EH (cell line): ENCODE measurements at places on chromosomes 1 and 21.

DNA sequence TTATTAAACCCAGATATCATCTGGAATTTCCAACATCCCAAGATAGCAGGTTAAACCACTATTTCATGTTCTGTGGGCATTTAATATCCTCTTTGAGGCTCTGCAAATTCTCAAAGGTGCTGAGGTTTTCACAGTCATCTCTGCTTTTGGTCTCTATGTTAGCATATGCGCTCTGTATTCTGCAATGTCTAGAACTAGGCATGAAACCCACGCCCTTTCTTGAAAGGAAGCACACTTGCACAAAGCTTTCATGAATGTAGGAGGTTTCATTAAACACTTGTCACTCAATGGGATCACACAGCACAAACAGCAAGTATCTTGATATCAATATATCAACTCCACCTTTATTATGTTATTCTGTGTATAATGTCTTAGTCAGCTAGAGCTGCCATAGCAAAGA is 172.0 kb upstream of the USP24 start:
- no peak for DNase-seq

GRCh38 chr1:165284454-165284853 is 72.1 kb downstream of the LMX1A start:
- no peak for DNase-seq

- peak; percentile 68 for DNase-seq
Observed at GRCh38 chr21:32770871-32771523, 558 bp downstream of the PAXBP1 start.

- DNase-seq: peak; percentile 50
Observed at GRCh38 chr1:174258148-174258550, 98.8 kb downstream of the RABGAP1L start.

DNA sequence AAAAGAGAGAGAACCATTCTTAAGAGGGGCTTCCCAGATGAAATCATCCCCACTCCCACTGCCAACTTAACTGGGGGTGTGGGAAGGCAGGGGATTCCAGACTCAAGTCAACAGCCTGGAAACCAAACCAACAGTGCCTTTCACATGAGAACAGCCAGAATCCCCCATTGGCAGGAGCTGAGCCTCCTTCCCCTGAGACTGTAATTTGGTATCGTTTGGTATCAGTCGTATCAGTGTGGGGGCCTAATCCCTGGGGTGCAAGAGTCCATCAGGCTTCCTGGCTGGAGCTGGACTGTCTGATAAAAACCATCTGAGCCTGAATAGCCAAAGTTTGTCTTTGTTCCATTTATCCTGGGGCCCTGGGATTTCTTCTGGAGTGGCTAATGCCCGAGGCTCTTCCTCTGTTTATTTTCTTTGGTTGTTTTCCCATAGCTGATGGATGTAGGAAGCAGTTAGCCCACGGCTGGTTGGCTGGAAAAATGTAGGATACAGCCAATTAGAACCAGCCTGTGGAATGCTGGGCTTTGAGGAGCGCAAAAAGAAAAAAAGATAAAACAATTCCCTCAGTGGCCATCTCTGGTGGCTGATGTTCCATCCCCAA is 84.6 kb downstream of the LAMC2 start:
- peak; percentile 99 for DNase-seq

GRCh38 chr1:165836664-165837482 is 9.5 kb downstream of the UCK2 start:
- DNase-seq: no peak

DNA sequence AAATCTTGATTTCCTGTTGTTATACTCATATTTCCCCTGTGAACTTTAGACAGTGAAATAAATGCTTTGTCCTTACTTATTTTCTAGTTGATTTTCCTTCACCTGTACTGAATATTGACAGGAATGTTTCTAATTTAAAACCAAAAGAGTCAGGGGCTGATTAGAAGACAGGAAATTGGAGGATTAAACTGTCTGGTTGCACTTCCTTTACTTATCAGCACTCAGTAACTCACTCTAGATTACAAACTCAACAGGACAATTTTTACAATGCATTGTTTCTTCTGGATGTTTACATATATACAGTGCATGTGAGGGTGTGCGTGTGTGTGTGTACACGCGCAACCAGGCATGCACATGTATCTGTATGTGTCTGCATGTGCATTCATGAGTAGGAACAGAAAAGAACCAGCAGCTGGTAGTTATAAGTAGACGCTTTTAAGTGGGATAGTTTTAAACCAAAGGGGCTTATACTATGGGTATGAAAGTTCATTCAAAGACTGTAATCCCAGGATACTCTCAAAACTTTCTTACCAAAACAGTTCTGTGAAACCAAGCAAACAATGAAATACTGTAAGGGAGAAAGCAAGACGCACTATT is 212.0 kb upstream of the NFIA start:
- no peak for DNase-seq

DNA sequence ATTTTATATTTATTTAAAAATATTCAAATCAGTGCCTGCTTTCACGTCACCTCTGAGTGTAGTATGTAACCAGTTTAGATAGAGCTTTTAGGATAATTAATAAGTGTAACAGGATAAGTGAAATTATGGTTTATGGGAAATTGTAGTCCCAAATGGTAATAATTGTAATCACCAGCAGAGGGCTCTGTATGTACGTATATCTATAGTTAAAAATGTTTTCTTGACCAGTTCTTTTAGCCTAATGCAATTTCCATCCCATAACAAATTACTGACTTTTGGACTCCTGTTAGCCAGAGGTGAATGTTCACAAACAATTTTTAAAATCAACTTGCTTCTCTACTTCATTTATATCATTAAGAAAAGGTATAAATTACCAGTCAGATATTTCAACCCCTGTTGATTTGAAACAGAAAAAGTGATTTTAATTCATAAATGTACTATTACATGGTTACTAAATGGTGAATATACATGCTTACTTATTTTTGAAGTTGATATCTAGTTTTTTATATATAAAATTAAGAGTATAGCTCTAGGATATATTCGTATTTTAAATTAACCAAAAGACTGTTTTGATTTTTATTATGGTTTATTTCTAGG is 25.3 kb downstream of the SLC30A7 start:
- peak; percentile 66 for DNase-seq

GRCh38 chr1:55127827-55128343 is 87.3 kb downstream of the USP24 start:
- DNase-seq: peak; percentile 47

- no peak for DNase-seq
Observed at GRCh38 chr1:10765734-10766478, 30.5 kb downstream of the CASZ1 start.

DNA sequence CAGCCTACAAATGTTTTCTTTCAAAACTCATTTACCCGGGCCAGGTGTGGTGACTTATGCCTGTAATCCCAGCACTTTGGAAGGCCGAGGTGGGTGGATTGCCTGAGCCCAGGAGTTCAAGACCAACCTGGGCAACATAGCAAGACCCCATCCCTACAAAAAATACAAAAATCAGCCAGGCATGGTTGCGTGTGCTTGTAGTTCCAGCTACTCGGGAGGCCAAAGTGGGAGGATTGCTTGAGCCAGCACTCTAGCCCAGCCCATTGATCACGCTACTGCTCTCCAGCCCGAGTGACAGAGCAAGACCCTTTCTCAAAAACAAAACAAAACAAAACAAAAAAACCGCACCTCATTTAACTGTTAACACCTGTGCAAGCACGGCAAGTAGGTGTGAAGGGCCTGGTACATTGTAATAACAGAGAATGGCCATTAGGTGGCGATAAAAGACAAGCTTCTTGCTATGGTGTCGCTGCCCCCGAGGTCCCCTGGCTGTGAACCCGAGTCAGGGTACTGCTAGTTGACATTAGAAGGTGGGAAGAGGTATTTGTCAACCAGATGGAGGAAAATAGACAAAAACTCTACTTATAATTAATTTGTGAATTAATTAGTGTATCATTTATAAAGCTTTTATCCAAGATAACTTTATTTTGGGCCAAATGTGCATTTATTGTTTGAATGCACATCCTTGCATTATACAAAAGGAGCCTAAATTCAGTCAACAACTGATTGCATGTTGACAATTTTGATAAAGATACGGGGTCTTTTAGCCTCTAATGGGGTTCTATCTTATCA is 66.5 kb downstream of the SH3BGR start:
- peak; percentile 55 for DNase-seq

DNA sequence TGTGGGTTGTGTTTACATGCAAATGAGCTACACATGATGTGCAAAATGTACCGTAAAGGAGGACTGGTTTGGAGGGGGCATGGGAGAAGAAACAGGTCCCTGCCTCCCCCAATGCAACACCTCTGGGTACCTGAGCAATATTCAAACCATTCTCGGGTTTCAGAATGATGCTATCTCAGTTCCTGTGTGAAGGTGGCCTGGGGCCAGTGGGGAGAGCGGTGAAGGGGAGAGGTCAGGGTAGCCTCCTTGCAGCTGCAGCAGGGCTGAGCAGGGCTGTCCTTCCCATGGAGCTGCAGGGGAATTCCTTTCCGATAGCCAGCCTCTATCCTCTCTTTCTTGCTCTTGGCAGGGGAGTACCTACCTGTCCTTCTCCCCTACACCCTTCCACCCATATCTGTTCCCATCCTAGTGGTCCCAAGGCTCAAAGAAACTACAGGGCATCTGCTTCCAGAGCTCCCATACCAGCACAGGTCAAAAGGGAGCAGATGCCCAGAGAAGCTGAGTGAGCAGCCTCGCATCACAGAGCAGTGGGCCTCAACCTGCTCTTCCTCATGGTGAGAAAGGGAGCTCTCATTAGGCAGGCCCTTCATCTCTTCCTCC is 11.9 kb downstream of the MEF2D start:
- DNase-seq: no peak

- DNase-seq: no peak
Observed at GRCh38 chr1:104987210-104987609, 1237.5 kb downstream of the AMY1C start.

DNA sequence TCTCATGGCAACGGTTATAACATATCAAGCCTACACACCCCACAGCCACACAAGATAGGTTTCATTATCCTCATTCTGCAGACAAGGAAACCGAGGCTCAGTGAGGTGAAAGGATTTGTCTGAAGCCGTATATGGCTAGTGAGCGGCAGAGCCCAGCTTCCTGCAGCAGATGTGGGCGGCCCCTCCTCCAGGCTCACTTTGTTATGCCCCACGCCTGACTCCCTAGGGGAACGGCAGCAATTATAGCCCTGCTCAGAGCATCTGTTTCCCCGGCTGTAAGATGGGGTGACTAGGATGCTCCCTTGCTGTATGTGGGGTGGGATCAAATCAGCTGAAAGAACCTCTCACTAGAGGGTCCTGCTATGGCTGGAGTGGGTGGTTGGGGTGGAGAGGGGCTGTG is 22.1 kb downstream of the GRHL3 start:
- no peak for DNase-seq

DNA sequence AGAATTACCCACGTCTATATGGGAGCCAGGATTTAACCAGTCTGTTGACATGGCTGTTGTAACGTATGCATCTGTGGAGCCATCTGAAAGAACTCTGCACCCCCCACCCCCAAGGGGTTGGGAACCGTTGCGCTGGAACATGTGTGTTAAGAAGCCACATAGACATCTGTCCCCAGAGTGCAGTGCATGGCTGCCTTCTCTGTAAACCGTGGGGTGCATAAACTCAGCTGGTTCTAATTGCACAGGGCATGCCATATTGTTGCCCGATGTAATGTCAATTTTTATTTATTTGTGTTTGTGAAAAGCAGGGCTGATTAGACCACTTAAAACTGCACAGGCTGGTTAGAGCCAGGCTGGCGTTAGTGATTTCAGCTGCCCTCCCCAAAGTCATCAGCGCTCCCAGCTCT is 70.1 kb upstream of the ROR1 start:
- DNase-seq: no peak
